Epithelial cell of proximal tubule (primary cell): ENCODE measurements at places on chromosomes 13 and 19. TPM values are rescaled to one million over a fixed set of nuclear protein-coding genes. Genes with fewer than 3 reads are reported as not detected.

GRCh38 chr13:27522847-27523246 lies 72.5 kb upstream of the MTIF3 start:
- no peak for DNase-seq

GRCh38 chr13:108919036-108919907 lies 289.9 kb downstream of the MYO16 start:
- DNase-seq, result no peak

GRCh38 chr13:23608701-23609413 lies 38.6 kb downstream of the TNFRSF19 start:
- DNase-seq, result no peak

DNA sequence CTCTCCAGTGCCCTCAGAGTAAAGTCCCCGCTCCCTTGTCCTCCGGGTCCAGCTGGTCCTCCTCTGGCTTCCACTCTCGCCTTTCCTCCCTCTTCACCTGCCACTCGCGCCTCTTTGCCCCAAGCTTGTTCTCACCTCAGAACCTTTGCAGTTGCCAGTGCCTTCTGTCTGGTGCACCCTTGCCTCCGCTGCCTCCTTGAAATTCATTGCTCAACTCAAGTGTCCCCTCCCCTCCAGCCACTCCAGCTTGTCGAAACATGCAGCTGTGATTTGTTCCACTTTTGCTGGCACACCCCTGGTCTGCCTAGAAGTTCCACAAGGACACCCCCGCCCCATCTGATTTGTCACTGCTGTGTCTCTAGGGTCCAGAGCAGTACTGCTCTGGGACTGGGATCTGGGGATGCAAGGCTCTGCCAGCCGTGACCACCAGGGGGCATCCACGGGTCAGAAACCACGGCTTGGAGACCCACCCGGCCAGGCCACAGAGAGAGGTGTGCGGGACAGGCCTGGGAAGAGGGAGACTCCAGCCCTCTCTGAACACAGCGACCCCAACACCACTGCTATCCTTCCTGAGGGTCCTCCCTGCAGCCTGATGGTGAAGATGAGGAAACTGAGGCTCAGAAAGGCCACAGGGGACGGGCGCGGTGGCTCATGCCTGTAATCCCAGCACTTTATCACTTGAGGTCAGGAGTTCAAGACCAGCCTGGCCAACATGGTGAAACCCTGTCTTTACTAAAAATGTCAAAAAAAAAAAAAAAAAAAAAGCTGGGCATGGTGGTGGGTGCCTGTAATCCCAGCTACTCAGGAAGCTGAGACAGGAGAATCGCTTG lies 49.9 kb downstream of the AP1M1 start:
- no peak for DNase-seq

GRCh38 chr19:37007587-37008220 lies 70.5 kb upstream of the ZNF420 start:
- DNase-seq, result no peak

Gene ZNF846
- 3.8 and 7.7 TPM in 2 replicates for total RNA-seq

Gene CD70
- total RNA-seq, result 6.8 and 9.7 TPM in 2 replicates

Gene MATK
- total RNA-seq, result 0.29 TPM in 1 of 2 replicates, not detected in the other

Gene CFD
- 3.2 and 5.2 TPM in 2 replicates for total RNA-seq
